ENCODE measurements at places on chromosomes 5 and 9.

GRCh38 chr5:59360130-59360555 is 533.4 kb downstream of the PDE4D start:
- DNase-seq, result no peak

GRCh38 chr9:4435197-4435596 is 55.1 kb upstream of the SLC1A1 start:
- DNase-seq, result no peak

- no peak for DNase-seq
Measured at GRCh38 chr9:134493461-134494272, 147.9 kb upstream of the COL5A1 start.

DNA sequence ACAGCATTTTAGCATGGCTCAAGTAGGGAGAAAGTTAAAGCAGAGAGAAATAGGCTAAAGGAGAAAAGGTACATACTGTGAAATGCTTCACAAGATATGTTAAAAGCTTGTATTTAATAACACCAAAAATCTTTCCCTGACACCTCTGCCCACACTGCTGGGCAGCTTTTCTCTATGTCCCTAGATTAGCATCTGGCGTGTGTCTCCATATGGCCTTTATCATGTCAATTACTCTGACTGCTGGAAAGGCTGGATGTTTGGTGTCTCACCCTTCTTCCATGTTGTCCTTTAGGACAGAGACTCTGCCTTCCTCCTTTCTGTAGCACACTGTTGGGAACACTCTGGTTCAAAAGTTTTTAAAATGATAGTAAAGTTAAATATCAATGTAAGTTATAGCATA is 122.5 kb downstream of the OXCT1 start:
- no peak for DNase-seq

- DNase-seq, result no peak
Measured at GRCh38 chr5:52838326-52839015, 50.8 kb downstream of the ITGA1 start.

GRCh38 chr9:130912932-130913598 is 16.5 kb upstream of the QRFP start:
- DNase-seq, result no peak

GRCh38 chr9:89676281-89676680 is 71.5 kb downstream of the GADD45G start:
- no peak for DNase-seq

DNA sequence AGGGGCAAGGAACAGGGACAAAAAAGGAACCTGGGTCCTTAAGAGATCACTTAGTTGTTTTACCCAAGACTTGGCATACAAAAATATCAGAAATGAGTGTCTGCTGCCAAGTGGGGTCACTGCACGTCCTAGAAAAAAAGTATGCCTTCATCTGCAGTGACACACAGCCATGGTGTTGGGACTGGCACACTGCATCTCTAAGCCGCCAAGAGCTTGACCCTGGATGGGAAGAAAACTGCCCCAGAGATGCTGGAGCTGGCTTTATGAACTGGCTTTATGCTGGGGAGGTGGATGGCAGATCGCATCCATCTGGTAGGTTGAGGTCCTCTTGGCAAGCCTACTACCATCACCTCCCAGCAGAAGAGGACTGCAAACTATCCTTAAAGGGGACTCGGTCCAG is 51.7 kb downstream of the IRF1 start:
- DNase-seq, result no peak

- no peak for DNase-seq
Measured at GRCh38 chr5:108560581-108560980, 178.7 kb upstream of the FBXL17 start.

DNA sequence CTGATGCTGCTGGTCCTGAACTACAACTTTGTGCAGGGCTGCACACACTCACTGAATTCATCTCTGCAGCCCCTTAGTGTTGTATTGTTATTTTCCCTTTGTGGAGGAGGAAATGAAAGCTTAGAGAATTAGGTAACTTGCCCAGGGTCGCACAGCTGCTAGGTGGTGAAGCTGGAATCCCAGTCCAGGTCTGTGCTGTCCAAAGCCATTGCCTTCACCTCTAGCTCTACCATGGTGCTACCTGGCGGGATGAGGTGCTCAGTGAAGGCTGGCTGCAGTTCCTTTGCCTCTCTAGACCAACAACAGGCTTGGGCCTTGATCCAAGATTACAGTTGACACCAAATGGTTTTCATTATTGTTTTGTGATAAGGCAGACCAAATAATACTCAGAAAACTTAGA is 177.8 kb upstream of the PITX1 start:
- no peak for DNase-seq

DNA sequence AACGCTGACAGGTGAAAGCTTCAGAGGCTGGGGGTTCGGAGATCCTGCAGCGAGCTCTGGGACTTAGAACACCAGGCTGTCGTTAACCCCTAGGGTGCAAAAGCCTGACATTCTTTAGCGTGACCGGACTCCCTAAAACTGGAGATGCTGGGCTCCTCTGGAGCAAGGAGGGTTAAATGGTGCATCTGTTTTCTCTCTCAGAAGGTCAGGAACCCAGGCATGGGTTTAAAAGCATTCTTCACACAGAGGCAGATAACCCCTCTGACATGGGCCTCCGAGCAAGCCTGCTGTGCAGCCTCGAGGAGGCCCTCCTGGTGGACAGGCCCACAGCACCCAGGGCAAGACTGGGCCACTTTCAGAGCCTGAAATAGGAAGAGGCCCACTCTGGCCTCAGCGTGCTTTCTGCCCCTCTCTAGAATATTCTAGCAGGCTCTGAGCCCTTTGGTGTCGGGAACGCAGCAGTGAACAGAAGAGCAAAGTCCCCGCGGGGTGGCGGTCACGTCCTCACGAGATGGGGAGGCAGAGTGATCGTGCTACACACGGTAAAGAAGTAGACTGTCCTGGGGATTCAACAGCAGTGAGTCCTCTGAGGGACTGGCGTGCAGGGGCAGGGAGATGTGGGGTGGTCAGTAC is 124.8 kb downstream of the COL23A1 start:
- no peak for DNase-seq

GRCh38 chr9:16202914-16203728 is 650.3 kb downstream of the CCDC171 start:
- no peak for DNase-seq

DNA sequence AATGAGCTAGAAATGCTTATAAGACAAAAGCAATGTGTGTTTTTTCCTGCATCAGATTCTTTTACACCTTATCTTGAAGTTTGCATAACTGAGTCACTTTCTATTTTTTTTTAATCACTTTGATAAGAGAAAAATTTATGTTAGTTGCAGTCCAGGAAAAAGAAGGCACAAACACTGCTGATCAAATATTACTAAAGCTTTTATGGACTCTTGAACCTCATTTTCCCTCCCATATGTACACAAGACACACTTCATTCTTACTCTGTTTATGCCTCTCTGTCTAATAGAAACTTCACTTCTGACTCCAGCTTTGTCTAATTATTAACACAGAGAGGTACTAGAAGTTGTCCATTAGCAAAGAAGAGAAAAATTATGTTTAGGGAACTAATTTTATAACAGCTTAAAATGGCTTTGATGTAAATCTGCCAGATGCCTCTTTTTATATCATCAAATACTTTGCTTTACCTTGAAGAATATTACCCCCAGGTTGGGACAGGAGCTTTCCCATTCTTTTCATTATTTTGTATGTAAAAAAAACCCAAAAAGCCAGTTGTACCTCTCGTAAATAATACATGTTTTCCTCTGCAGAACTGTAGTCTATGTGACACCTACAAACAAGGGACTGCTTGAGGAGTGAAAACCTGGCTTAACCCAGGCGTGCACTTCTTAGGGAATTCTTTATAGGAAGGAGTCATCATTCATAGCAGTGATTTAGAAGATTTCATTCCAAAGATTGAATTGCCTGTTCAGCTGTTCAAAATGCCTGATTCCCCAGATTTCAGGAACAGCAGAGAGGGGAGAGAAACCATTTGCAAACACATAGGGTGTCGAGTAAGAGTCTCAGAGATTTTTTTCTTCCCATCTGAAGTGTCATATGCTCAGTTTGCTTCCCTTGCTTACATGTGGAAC is 72.6 kb downstream of the DAPK1 start:
- no peak for DNase-seq

GRCh38 chr9:135479469-135480052 is at the start of gene PPP1R26:
Gene PPP1R26, plus strand, starts transcription at chr9:135479782. Its CDS starts 4,729 bp downstream, at chr9:135484511.
- DNase-seq, result no peak

DNA sequence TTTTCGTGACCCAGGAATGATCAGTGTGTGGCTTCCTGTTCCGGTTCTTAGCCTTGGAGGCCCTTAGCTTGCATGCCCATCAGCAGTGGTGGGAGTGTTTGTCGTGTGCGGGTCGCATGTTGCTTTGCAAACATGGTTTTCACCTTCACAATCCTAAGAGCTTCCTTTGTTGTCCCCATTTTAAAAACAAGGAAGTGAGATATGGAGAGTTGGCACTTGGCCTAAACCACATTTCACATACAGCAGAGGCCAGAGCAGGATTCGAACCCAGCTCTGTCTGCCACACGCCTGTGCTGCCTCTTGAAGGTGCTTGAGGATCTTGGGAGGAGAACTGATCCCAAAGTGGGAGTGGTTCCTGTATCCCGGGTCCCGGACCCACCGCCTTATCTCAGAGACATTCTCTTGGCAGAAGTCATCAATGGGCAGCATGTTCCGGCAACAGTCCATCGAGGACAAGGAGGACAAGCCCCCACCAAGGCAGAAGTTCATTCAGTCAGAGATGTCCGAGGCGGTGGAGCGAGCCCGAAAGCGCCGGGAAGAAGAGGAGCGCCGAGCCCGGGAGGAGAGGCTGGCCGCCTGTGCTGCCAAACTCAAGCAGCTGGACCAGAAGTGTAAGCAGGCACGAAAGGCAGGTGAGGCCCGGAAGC is 38.2 kb upstream of the POMT1 start:
- no peak for DNase-seq

GRCh38 chr9:125238915-125239446 is 2.2 kb downstream of the HSPA5 start:
- DNase-seq, result no peak

DNA sequence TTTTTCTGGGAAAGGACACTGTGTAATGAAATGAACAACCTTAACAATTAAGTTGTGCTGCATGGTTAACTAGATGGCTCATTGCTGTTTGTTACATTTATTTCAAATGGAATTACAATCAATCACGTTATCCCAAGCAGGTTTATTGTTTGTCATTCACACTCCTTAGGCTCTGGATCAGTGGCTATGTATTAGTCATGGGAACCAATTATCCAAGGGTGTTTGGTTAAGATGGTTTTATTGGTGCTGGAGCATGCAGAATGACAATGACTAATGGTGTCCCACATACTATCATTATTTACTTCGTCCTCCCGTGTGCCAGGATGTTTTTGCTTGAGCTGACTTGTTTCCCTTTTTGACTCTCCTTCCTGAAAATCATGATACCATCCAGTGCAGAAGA is 10.6 kb upstream of the TRPC7 start:
- no peak for DNase-seq

GRCh38 chr5:168826246-168826725 is 247.1 kb upstream of the PANK3 start:
- DNase-seq, result no peak

- DNase-seq, result no peak
Measured at GRCh38 chr5:79436224-79436623, 77.7 kb downstream of the HOMER1 start.

DNA sequence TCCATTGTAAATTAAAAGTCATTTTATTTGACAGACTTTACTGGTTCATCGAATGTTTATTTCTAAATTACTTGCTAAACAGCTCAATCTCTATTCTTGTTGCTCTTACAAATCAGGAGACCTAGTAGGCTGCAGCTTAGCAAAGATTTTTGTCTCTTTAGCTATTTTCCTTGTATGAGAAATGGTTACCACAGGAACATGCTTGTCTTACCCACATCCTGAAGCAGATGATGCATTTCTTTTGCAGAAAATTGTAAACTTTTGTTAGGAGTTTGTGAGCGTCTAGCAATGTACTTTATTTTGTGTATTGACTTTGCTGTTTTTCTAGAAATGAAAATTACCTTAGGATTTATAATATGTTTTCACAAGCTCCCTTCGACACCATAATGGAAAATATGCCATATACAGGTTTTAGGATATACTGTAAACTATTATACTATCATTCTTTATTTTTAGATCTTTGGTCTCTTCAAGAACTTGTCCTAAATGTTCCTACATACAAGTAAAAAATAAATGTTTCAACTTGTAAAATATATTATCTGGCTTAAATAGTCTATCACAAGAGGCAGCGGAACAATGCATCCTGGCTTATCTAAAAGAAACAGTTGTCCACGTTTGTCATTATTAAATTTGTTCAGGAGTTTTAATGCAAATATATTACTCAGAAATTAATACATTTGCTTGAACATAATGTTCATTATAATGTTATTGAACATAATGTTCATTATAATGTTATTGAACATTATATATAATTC is 54.1 kb downstream of the SPEF2 start:
- no peak for DNase-seq

- no peak for DNase-seq
Measured at GRCh38 chr5:93302711-93303110, 278.3 kb downstream of the NR2F1-AS1 start.

DNA sequence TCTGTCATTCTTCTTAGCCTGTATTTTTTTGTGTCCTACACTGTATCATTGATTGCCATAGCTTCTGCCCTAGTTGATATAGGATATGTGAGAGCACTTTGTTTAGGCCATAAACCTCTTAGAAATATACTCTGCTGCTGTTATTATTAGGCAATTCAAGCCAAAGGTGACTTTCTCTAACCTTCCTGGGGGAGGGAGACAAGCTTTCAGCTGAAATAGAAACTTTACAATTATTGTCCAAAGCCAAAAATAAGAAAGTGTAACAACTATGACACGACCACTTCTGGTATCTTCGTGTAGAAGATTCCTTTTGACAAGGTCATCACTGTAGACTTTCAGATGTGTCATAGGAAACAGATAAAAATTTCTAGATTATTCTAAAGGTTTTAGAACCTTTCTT is 12.2 kb upstream of the CSNK1A1 start:
- DNase-seq, result no peak

GRCh38 chr9:137916540-137916939 is 39.0 kb downstream of the CACNA1B start:
- no peak for DNase-seq

DNA sequence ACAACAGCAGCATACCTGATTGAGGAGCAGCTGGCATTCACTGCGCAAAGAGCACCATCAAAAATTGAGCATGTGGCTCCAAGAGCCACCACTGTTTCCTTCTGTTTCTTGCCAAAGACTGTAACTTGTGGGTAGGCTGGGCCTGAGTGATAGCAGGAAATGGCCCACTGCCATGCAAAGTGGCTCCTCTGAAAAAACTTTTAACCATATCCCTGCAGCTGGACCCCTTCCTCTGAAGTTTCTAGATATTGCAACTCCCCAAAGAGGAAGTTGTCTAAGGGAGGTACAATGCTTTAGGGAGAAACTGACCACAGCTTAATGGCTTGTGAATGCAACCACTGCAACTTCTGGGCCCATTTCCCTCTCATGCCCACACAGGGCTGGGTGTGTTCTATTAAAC is 355.4 kb upstream of the PDE4D start:
- peak; percentile 65 for DNase-seq

GRCh38 chr5:89028595-89029285 is 145.8 kb upstream of the MEF2C start:
- DNase-seq, result no peak

- DNase-seq, result no peak
Measured at GRCh38 chr5:43312076-43312661, 1.0 kb downstream of the HMGCS1 start.

- DNase-seq, result no peak
Measured at GRCh38 chr9:109138421-109138820, 18.7 kb upstream of the TMEM245 start.

- no peak for DNase-seq
Measured at GRCh38 chr5:101643794-101644193, 652.3 kb downstream of the SLCO4C1 start.

Measured in GM06990 (cell line).